Neural progenitor cell (in vitro differentiated cells): ENCODE measurements at places on chromosomes 12 and 14.
A peak's percentile ranks its signal among the peaks of the same experiment; 100 is the strongest.

DNA sequence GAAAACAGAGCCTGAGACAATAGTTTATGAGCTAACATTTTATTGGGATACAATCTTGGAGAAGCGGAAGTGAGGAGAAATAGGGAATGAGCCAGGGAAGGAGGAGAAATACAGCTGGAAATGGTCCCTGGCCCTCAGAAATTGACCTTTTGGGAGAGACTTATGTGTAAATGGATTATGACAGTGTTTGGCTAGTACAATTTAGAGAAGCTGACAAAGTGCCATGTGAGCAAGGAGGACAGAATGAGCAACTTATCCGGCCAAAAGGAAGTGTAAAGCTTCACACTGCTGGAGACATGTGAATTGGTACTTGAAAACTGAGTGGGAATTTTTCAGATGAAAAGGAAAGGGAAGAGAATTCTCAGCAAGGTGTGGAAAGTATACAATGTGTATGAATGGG lies 2.9 kb downstream of the GLIPR1 start:
- DNase-seq, result no peak

DNA sequence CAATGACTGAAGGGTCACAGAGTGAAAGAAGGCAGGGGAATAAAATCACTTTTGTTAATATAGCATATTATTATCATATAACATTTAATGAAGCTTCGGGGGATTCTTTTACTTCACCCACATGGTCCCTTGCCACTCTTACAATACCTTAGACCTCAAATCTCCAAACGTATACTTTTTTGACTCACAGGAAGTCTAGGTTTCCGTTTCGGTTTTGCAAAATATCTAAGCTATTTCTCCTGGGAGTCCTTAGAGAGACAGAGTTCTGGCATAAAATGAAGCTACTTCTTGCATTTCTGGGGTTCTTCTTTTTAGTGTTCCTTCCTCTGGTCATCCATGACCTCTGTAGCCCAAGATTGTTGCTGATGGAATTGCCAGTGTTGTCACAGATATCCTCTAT lies 590.5 kb upstream of the ATP2B1 start:
- DNase-seq, result no peak

DNA sequence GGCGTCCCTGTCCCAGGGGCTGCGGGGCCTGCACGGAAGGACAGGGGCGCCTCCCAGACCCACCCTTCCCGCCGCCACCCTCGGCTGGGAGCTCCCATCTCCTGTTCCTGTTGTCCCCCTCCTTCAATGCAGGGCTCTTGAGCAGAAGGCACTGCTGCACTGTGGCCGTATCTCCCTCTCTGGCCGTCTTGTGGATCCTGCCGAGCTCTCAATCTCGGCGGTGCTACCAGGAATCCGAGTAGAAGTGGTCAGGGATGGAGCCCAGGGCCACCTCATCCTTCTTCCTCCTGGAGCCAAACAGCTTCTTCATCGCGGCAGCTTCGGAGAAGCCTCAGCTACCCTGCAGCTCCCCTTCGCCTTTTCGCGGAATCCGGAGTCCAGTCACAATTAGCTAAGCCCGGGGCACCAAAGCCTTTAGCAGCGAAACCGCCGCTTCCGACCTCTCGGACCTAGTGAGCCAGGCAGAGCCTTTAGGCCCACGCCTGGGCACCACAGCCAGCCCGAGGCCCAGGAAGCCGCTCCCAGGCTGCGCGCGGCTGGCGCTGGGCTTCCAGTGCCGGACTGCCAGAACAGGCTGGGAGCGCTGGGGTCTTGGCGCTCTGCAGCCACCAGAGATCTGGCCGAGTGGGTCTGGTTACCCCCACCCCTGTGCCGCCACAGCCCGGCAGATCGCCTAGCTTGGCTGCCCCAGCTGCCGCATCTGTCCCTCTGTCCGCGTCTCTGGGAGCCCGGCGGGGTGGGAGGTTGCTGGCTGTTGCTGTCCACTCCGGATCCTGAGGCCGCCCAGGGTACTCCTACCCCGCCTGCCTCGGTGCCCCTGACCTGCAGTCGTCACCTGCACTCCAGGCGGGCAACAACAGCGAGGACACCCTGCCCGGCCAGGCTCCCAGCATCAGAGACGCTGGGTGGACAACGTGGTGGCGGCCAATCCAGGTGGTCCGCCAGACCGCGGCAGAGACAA lies 69.1 kb downstream of the ASCL4 start:
- DNase-seq, result peak; percentile 65

DNA sequence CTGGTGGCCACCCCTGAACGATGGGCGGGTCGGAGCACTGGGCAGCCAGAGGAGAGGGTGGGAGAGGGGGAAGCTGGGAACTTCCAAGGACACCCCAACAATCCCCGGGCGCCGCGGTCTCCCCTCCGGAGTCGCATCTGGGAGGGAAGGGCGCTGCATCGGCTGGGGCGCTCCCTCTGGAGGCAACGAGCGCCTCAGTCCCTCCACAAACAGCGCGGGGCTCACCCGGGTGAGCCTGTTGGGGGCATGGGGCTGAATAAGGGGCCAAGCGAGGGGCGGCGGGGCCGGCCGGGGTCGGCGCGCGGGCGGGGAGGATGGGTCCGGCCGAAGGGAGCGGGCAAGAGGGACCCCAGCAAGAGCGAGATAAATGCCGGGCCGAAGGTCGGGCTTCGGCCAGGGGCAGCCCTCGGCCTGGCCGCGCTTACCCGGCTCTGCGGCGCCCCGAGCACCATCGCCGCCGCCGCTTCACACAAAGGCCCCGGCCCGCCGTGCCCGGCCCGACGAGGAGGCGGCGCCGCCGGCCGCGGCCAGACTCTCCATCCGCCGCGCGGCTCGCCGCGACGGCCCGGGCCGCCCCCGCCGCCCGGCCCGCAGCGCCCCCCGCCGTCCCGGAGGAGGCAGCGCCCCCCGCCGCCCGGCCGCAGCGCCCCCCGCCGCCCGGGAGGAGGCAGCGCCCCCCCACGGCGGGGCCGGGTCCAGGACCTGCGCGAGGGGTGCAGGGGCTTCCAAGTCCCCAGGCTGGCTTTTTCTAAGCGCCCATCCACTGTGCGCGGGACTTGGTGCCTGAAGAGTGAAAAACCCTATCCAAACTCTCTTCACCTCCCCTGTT lies at the start of gene ZBTB39:
TSS of gene ZBTB39 (minus strand) at position 567 of the 829 bp plus-strand sequence. CDS start 1,629 bp downstream, outside the sequence.
- peak; percentile 90 for DNase-seq

DNA sequence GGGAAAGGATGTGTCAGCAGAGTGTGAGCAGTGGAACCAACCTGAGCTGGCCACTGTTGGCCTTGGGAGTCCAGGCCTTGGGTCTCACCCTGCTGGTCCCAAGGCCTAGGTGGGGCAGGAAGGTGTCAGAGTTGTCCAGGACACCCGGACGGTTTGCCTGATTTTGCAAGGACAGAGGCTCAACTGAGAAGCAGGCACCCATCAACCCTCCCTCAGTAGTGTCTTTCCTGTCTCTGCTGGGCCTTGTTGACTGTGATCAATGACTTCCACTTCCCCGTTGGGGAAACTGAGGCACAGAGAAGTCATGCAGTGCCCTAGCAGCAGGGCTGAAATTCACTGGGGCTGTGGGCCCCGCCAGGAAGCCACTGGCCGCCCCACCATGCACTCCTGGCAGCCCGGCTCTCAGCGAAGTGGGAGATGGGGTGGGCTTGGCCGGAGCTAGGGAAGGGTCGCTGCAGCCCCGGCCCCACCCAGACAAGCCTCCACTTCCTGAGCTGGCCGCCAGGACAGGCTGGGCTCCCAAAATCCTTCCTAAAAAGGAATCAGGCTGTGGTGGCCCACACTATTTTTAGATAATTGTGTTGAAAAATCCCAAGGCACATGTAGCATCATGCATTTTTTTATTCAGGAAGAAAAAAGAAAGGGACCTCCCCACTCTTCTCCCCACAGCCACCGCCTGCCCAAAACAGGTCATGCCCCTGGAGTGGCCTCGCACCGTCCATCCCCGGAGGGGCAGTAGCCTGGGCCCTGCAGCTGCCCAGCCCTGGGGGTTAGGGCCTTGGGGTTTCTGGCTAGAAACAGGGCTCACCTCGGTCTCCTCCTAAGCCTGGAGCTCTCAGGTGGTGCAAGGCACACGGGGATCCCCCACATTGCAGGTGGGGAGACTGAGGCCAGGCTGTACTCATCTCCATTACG lies 127.4 kb downstream of the CALM1 start:
- no peak for DNase-seq

GRCh38 chr12:65209655-65210043 lies 40.3 kb downstream of the LEMD3 start:
- no peak for DNase-seq

GRCh38 chr12:47388712-47389111 lies 309.0 kb upstream of the AMIGO2 start:
- DNase-seq, result no peak

GRCh38 chr12:124979568-124979967 lies 9.4 kb downstream of the DHX37 start:
- DNase-seq, result peak; percentile 9
